Hair follicular keratinocyte (primary cell): ENCODE measurements at places on chromosomes 1 and 21. TPM values are rescaled to one million over a fixed set of nuclear protein-coding genes. Genes with fewer than 3 reads are reported as not detected.

CLCC1 gene
- 10.7 and 15.1 TPM in 2 replicates for total RNA-seq

TBX15 gene
- not detected in 2 replicates for total RNA-seq

SPATA1 gene
- 0.08 TPM in 1 of 2 replicates, not detected in the other for total RNA-seq

GJA4 gene
- total RNA-seq, result not detected in 2 replicates

C1orf87 gene
- total RNA-seq, result 0.94 TPM in 1 of 2 replicates, not detected in the other

OPTC gene
- not detected in 2 replicates for total RNA-seq

FMO5 gene
- total RNA-seq, result 0.08 and 0.39 TPM in 2 replicates

TINAGL1 gene
- total RNA-seq, result 389 and 539 TPM in 2 replicates

SYCP1 gene
- under 0.01 TPM in 1 of 2 replicates, not detected in the other for total RNA-seq

CHI3L2 gene
- total RNA-seq, result not detected in 2 replicates

BCAS2 gene
- 35.8 and 44.3 TPM in 2 replicates for total RNA-seq

MPZ gene
- 0.61 and 0.86 TPM in 2 replicates for total RNA-seq

ADAMTS5 gene
- total RNA-seq, result not detected in 2 replicates

PRAMEF11 gene
- total RNA-seq, result not detected in 2 replicates

TLR5 gene
- total RNA-seq, result 0.08 and 0.27 TPM in 2 replicates

SH2D5 gene
- 77.1 and 90.8 TPM in 2 replicates for total RNA-seq

CFHR5 gene
- not detected in 2 replicates for total RNA-seq

C2CD2 gene
- total RNA-seq, result 12.9 and 14.5 TPM in 2 replicates
